ENCODE measurements at places on chromosomes 7 and 10. TPM values are rescaled to one million over a fixed set of nuclear protein-coding genes. Genes with fewer than 3 reads are reported as not detected.

The HOXA5 gene
- polyA plus RNA-seq: 91.7 TPM

The BLNK gene
- polyA plus RNA-seq: 17.9 TPM

The SPDYE8 gene
- polyA plus RNA-seq: 1.1 TPM

The PPIF gene
- polyA plus RNA-seq: 29.7 TPM

The PNLIPRP3 gene
- polyA plus RNA-seq: not detected

The WEE2 gene
- polyA plus RNA-seq: 0.23 TPM

The HTR7 gene
- polyA plus RNA-seq: 0.34 TPM

The FOXP2 gene
- 86.8 TPM for polyA plus RNA-seq

The MYH16 gene
- polyA plus RNA-seq: 0.20 TPM

The CALML3 gene
- polyA plus RNA-seq: 0.75 TPM

Measured in left lung (tissue), 14 donors.